ENCODE measurements at places on chromosomes 7 and 10. TPM values are rescaled to one million over a fixed set of nuclear protein-coding genes. Genes with fewer than 3 reads are reported as not detected.

Gene TSPAN12
- total RNA-seq, result 14.0 TPM

Gene ZPBP
- not detected for total RNA-seq

GRCh38 chr10:73065441-73065840 lies 31.2 kb downstream of the P4HA1 start:
- no peak for DNase-seq

GRCh38 chr7:140593672-140593982 lies 47.0 kb downstream of the DENND2A start:
- DNase-seq, result no peak

Gene COL26A1
- 128 TPM for total RNA-seq
